ENCODE measurements at places on chromosomes 3 and 15.

GRCh38 chr3:197026481-197026866 lies 3.1 kb downstream of the MELTF start:
- no peak for DNase-seq

- DNase-seq = no peak
These were observed 508.6 kb upstream of the SUCLG2 start for GRCh38 chr3:68163062-68163461.

DNA sequence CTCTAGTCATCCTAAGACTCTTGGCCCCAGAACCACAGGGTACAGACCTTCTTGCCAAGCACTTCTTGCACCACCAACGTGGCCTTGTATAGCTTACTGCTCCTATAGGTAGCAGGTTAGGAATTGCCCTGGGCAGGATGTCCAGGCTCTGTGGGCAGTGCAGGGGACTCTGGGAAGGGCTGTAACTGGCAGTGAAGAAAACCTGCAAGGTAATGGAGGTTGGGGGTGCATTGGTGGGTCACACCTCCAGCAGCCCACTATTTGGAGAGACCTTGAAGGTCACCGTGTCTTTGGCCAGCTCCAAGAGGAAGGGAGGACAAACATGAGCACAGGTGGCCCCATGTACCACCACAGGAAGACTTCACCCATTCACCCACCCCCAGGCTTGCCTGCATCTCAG lies 21.3 kb upstream of the XYLB start:
- no peak for DNase-seq

- no peak for DNase-seq
These were observed 263.6 kb upstream of the HES1 start for GRCh38 chr3:193872265-193872753.

DNA sequence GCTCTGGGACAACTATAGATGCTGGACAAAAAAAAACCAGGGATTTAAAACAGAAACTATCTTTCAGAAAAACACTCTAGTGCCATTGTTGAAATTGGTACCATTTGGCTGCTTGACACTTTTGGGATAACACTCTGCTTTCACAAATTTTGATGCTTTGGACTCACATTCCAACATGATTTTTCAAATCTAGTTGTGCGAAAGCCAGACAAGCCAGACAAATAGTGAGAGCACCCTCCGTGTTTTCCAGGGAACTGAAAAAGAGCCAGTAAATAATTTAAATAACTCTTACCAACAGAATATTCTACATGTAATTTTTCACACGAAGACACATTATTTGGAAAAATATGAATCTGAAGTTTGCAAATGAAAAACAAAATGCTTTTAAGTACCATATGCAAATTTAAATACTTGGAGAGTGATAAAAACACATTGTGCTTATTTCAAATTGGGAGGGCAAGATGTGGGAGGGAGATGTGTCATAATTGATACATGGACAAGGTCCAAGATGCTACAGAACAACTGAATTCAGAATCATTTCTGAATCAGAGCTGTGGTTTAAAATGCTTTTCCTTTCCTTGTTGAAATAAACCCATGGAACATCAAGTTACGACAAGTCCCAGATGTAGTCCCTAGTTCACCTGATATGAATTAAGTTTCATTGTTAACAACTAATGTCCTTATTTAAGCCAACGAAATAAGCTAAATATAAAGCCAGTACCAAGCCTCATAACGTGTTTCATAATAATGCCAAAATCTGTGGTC lies 144.2 kb upstream of the SOX2 start:
- no peak for DNase-seq

- DNase-seq = no peak
These were observed 445 bp downstream of the EFCAB12 start for GRCh38 chr3:129428007-129428375.

- DNase-seq = no peak
These were observed 1.7 kb downstream of the KLHL24 start for GRCh38 chr3:183637106-183637486.

GRCh38 chr15:50797926-50798325 lies 32.4 kb upstream of the SPPL2A start:
- no peak for DNase-seq

- no peak for DNase-seq
These were observed 6.6 kb downstream of the SOX2 start for GRCh38 chr3:181718369-181718768.

DNA sequence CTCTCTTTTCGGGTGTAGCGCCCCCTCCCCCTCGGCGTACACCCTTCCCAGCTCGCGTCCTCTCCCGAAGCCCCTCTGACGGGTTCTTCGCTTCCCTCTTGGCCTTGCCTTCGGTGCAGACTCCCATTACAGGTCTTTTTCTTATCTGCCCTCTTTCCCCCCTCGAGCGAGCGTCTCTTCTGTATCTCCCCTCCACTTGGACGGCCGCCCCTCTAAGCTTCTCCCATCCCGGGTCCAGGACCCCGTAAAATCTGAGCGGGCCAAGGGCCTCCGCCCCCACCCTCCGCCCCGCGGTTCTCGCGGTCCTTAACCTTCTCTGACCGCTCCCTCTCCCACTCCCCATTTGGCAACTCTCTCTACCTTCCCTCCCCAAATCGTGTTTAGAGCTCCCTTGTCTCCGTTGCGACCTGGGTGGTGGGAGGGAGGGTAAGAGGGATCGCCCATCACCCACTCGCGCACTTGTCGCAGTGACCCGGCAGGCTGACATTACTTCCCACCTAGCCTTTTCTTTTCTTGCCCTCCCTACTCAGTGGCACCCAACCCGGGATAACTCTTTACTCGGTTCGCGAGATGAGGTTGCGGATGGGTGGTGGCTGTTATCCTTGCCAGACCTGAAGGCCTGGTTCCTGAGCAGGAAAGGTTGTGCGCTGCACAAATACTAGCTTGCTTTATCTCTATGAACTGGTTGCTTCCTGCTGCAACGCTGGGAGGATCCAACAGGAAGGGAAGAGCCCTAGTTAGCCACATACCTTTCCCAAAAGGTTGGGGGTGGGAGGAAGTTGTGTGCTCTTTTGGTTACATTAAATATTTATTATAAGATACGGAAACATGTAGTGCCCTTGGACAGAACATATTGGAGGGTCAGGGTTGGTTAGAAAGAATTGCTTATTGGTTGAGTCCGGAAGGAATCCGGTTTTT lies 922 bp downstream of the RAB11A start:
- peak; percentile 63 for DNase-seq

DNA sequence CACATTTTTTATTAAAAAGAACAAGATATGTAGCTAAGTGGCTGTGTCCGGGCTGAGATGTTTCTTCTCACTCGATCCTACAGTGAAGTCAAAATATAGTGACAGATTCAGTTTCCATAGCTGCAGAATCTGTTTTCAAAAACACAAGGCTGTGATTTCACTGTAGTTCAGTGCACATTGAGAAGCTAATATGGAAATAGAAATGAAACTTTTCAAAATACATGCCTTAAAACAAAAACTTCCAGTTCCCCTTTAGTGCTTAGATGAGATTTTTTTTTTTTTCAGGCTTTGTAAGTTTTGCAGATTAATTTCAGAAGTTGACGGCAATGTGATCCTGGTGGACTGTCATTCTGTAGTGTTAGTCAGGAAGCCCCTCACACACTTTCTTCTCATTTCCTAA lies 23.8 kb upstream of the TRAK1 start:
- no peak for DNase-seq

GRCh38 chr15:45641999-45642932 lies 7.4 kb downstream of the SQOR start:
- DNase-seq = no peak

DNA sequence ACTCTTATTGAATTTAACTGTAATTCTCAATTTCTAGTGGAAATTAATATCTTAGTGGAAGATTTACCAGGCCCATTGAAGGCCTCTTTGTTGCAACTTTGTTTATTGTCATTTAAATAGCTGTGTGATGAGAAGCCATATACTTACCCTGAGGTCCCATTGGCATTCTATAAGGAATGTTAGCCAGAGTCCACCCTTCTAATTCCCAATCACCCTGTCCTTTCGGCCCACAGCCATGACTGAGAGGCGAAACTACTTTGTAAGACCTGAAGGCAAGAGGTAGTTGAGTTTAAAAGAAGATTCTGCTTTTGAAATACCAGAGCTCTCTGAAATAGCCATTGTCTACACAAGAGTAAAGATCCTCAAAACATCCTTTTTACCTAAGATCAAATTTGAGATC lies 290.5 kb upstream of the RARB start:
- DNase-seq = no peak

- DNase-seq = no peak
These were observed 553.7 kb downstream of the TAFA4 start for GRCh38 chr3:68378631-68379030.

DNA sequence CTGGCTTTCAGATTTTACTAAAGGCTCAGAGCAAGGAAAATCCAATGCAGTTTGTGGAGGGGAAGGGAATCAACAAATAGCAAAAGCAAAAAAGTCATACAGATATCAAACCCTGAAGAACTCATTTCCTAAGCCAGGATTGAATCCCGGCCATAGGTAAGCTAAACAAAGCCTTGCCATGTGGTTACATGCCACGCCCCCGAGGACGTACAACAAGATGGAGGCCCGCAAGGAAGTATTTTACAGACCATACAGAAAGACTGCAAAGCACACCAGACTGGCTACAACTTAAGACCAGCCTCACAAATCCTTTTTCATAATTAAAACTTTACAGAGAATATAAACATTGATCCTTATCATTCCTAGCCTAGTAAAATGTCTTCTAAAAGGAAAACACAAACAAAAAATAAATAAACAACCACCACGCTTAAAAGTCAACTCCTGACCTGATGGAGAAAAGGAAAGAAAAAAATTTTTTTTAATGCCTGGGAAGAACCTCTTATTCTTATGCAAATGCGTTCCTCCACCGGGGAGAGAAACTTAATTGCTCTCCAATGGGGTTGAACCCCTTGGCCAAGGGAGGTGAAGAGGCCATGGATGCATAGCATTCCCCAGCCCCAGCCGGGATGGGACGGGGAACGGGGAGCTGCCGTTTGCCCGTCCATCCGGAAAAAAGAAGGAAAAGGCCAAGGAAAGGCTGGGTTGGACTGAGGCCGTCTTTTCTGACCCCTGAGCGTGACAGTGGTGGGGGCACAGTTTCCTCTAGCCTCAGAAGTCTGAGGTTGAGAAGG lies 39.3 kb downstream of the IL1RAP start:
- no peak for DNase-seq

Measured in activated CD8-positive, alpha-beta memory T cell treated with anti-CD3 and anti-CD28 coated beads, Interleukin-2, amount 10 ng/mL, durations not matched to agents 7 days and 5 days (primary cell).